Stimulated activated CD4-positive, alpha-beta T cell treated with anti-CD3 and anti-CD28 coated beads, Interleukin-1b, Interleukin-23, amount 100 ng/mL, for 1 hour (primary cell): ENCODE measurements at places on chromosomes 3 and 15.

- no peak for DNase-seq
Measured at GRCh38 chr3:14935592-14936345, 11.6 kb upstream of the NR2C2 start.

- DNase-seq: no peak
Measured at GRCh38 chr15:54091651-54092050, 113.4 kb downstream of the UNC13C start.

DNA sequence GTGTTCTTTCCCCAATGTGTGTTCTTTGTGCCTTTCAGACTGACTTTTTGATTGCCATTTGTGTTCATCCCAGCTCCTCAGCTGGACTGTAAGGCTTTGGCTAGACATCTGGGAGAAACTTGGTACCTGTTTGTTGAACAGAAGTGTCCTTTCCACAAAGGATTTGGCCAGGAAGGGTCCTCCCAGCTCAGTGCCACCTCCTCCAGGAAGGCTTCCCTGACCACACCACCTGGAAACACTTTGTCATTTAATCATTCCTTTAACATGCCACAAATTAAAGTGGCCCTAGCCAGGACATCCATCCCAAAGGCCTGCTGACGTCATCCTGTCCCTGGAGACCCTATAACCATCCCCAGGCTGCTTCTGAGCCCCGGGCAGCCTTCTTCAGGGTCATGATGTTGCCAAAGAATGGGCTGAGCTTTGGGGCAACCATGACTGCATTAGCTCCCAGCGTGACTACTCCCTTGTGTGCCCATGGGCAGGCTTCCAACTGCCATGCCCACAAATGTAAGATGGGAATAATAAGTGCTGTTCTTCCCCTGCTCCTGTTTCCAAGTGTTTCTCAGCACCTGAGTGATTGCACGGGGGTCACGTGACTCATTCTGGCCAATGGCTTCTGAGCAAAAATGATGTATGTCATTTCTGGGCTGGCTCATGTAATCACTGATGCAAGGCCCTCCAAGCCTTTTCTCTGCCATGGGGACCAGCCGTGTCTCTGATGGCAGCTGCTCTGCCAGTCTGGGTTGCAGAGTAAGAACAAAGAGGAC, 112.5 kb upstream of the SMAD3 start:
- DNase-seq: no peak

DNA sequence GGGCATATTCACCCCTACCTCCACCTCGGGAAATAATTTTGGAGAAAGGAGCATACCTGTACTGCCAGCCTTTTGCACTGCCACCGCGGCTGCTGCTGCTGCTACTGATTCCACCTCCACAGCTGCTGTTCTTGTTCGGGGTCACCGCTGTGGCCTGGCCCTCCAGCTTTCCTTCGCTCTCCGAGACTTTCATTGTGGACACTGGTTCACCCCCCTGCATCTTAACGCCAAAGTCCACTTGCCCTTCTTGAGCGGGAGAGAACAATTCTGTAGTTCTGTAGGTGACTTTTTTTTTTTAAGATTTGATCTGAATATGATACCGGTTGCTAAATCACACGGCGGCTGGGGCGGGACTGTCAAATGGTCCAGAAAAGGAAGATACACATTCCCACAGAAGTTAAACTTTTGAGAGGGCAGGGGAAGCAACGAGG, 701 bp downstream of the OSBPL11 start:
- no peak for DNase-seq

GRCh38 chr3:48597408-48597800, 2.3 kb upstream of the COL7A1 start:
- DNase-seq: no peak

DNA sequence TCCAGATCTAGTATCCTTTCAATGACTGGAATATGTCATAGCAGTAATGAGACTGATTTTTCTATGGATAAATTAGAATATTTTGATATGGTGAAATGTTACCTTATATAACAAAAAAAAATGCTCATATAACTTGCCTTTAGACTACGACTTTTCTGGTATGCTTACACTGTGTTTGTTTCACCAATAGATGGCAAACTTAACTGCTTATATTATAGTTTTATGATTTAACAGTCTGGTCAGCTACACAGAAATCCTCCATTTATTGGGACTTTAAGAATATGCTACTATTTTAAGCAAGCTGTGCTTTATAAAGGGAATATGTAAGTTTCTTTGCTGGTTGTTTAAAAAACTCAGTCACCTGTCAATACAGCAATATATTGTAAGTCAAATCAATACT, 205.6 kb downstream of the VGLL3 start:
- no peak for DNase-seq

DNA sequence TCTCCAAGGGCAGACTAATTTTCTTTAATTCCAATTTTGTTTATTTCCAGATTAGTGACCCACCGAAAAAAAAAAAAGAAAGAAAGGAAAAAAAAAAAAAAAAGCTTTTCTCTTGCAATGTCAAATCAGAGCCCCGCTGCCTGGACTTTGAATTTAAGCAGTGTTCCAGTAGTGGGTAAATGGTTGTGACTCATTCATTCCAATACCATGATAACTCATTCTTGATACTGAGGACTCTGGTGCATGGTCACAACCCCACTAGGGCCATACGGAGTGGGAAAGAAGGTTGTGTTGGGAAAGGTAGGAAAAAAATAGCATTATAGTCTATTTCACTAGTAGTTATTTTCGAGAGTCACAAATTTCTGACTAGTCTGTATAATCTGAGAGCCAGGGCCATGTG, 59.1 kb upstream of the COL8A1 start:
- no peak for DNase-seq

- DNase-seq: no peak
Measured at GRCh38 chr3:196159952-196160804, 51.0 kb downstream of the ZDHHC19 start.

GRCh38 chr3:17639765-17640164, 102.7 kb downstream of the TBC1D5 start:
- DNase-seq: no peak

- DNase-seq: no peak
Measured at GRCh38 chr3:48695393-48695753, 9.7 kb upstream of the NCKIPSD start.

DNA sequence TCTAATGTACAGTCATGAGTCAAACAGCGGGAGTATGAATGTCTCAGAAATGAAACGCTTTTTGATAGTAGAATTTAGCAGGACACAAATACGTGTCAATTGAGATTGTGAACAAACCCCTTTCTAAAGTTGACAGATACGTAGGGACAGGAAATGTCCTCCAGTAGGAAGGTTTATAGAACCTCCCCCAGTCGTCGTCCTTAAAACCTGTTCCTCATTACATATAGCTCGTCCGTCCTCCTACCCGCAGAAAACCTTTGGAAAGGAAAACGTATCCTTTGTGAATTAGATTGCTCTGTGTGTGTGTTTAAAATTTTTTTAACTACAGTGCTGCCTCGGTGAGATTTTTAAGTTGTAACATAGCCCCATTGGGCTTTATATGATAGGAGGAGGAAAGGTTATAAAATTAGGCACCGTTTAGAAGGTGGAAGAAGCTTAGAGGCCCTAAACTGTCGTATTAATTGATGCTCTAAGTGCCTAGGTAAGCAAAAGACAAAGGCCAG, 4.1 kb downstream of the UBE2E1 start:
- DNase-seq: no peak

- DNase-seq: no peak
Measured at GRCh38 chr3:111856501-111856900, 2.6 kb upstream of the PHLDB2 start.

DNA sequence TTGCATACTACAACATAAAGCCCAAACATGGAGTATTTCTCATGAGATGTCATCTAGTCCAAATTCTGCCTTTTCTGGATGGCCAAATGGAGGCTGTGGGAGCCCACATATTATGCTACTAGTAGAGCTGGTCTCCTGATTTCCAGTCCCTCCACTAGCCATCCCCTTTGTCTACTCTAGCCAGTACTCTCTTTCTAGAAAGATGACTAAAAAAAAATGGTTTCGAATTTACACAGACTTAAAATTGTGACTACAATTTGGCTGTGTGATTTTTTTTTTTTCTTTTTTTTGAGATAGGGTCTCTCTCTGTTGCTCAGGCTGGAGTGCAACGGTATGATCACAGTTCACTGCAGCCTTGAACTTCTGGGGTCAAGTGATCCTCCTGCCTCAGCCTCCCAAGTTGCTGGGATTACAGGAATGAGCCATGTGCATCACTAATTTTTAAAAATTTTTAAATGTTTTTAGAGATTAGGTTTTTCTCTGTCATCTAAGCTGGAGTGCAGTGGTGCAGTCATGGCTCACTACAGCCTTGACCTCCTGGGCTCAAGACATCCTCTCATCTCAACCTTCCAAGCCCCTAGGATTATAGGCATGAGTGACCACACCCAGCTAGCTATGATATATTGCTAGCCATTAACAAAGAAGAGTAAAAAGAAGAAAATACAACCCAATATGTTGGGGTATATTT, 273.9 kb downstream of the ADAMTSL3 start:
- no peak for DNase-seq

DNA sequence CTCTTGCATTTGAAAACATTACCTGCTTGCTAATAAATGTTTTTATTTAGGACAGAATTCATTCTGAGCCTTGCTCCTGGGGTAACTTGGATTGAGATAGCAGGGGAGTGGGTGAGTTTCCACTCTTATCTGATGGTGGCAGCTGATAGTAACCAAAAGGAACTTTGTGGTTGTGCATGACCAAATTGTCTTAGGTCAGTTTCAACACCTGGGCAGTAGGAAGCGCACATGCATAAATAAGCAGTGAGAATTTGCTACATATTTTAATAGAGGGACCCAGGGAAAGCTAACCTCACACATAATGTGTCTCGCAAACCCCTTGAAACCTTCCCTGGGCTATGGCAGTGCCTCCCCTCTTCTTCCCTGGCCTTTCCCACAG, 65.4 kb upstream of the XCR1 start:
- no peak for DNase-seq

- no peak for DNase-seq
Measured at GRCh38 chr3:174425422-174425821, 433.7 kb upstream of the NAALADL2 start.

- DNase-seq: no peak
Measured at GRCh38 chr3:37319784-37320183, 145.4 kb upstream of the LRRFIP2 start.

DNA sequence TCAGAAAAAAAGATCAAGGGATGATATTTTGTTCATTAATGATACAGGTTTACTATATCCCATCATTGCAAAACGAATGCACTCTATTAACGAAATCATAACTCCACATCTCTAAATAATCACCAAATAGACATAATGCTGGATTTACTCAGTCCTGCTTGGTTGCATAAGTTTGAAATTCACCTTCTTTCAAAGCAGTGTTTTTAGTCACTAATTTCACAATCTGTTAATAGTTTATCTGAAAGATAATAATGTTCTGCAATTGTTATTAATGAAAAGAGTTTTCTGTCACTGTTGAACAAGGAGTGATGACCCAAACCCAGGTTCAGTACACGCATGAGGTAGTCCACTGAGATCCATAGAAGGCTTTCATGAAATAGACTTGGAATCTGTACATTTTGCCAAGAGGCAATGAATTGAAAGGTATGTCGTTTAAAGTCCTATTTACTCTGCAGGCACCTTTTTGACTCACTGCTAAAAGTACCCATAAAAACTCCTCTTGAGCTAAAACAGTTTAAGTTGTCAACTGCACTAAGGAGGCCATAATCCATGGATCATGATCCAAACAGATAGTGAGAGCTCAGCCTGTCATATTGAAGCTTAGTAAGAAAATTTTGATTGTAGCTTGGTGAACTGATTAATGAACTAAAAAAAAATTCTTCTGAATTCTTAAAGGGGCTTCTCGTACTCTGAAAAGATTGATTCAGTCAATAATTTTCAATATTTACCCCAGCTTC, 75.6 kb upstream of the MBNL1 start:
- no peak for DNase-seq
